ENCODE measurements at places on chromosomes 16 and 17.

GRCh38 chr17:81240761-81241160 lies 1.6 kb downstream of the NDUFAF8 start:
- DNase-seq = peak; percentile 86

- no peak for DNase-seq
Measured at GRCh38 chr17:7582396-7583252, 1.0 kb upstream of the MPDU1 start.

DNA sequence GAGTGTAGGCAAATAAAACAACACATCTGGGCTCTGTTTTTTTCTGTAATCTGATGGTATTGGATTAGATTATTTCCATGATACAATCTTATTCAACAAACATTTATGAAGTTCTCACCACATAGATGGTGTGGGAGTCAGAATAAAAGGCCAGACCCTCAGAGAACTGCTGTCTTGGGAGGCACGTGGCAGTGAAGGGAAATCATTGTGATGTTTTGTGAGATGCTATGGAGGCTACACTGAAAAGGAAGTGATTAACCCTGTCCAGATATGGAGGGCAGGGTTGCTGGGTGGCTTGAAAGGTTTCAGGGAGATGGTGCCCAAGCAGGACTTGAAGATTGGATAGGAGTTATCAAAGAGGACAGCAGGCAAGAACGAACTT lies 35.6 kb downstream of the DHRS7B start:
- DNase-seq = no peak

DNA sequence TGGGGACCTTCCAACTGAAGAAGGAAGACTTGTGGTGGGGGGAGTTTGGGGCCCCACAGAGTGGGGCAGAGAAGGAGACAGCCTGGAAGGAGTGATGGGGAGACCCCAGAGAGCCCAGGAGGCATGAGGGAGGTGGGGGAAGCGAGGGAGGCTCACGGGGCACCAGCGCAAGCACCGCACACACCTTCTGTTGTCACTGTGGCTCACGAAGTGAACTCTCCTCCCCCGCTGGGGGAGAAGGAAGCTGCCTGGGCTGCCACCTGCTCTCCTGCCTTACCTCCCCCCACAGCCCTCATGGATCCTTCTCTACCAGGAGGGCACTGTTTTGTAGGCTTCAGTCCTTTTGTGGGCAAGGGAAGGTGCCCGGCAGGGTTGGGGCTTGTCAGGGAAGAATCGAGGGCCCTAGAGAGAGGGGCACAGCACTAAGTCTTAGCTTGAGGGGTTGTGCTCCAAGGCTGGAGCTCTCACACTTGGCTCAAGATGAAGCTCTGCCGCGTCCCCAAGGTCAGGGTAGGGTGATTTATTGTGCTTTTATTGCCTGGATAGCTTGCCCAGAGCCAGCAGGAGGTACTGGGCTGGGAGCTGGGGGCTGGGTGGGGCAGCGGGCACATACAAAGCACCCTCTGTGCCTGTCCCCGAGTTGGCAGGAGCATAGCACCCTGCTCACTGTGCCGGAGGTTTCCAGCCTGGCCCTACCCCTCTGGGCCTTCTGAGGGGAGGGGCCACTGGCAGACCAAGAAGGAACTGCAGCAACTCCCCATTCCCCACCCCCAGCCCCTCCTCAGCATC lies 4.6 kb upstream of the STARD3 start:
- DNase-seq = no peak

GRCh38 chr16:51500306-51500705 lies 349.2 kb upstream of the SALL1 start:
- DNase-seq = no peak

GRCh38 chr16:73068541-73069401 lies 20.8 kb upstream of the ZFHX3 start:
- no peak for DNase-seq

GRCh38 chr16:51592001-51592501 lies 441.0 kb upstream of the SALL1 start:
- DNase-seq = no peak

DNA sequence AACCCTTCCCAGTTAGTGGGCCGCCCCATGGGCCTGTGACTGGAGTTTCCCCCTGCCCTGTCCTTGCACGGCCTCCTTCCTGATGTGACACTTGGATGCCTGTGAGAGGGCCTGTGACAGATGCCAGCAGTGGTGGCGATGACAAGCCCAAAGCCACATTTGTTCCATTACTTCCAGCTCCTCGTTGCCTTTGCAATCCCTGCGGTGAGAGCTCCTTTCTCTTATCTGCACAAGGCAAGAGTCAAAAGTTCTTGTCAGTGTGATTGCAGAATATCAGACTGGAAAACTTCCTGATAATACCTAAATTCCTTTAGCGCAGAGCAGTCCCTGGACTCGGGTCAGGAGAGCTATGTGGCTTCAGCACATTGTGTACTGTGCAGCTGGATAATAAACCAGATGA lies 54.4 kb upstream of the ARHGAP44 start:
- DNase-seq = no peak

GRCh38 chr17:58121925-58122324 lies 26.3 kb upstream of the OR4D1 start:
- DNase-seq = peak; percentile 60

- DNase-seq = peak; percentile 3
Measured at GRCh38 chr17:20966870-20967269, 75.9 kb downstream of the USP22 start.

DNA sequence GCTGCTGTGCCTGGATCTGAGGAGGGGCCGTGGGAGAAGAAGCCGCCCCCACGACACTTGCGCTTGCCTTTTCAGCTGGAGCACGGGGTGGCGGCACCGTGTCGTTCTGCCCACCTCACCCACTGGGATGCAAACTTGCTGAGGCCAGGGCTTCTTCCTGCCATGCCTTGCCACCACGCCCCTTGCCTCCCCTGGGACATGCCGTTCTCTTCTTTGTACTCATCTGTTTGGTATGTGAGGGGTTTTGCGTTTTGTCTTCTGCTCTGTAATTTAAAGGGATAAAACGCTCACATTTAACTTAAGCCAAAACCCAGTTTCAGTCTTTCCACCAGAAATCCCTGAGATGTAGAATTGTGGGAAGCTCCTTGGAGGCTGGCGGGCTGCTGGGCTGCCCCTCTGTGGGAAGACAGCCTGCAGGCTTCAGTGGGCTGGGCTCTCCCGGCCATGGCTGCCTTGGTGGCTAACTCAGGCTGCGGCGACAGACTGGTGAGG lies 180.2 kb downstream of the RPTOR start:
- no peak for DNase-seq

DNA sequence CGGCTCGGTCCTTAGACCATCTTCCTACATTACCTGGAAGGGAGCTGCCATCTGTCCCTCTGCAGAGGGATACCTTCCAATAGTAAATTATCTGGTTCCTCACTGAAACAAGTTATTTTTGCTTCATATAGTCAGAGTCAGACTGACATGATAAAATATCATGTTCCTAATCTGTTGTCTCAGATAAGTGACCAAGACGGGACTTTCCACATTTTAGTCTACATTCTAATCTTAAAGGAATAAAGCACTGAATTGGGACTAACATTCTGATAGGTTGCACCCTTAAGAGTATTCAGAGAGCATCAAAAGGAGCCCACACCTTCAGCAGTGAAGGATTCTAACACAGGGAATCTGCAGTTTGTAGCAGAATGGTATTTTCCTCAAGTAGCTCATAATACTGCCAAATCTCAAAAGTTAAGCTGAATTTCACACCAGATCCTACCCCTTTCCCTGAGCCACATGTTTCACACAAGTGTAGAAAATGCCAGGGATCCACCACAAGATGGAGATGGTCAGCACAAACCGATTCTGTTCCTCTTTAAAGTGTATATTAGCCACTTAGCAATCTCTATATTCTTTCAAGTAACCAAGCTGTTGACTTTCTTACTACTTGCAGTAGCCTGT lies 13.4 kb downstream of the GINS2 start:
- peak; percentile 61 for DNase-seq

DNA sequence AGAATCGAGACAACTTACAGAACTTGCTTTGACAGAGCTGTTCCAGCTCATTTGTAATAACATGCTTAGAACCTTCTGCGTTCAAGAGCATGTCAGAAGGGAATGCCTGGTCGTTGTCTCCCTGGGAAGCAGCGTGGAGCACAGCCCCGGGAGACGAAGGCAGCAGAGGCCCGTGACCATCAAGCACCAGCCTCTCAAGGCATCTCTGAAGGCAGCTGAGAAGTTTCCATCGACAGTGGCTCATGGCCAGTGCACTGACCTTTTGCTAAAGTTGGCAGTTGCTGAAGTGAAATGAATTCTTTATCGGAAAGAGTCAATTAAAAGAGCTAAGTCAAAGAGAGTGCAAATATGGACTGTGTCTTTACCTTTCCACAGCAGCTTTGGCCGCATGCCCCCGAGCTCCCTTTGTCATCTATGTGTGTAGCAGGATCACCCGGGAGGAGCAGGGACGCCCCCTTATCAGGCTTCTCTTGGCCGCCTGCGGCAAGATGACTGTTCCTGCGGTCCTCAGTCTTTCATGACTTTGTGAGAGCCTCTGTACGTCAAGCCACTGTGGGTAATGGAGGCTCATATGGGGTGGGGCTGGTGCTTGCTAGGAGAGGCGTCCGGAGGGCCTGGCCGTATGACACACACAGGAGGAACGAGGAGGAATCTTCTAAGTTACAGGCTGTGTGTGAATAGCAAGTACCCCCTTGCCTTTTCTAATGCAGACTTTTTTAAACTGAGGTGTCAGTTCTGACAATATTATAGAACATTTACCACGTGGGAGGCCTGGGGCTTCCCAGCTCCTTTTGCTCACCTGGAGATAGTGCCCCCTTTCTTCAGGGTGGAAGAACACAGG lies 54.2 kb downstream of the LDHD start:
- peak; percentile 90 for DNase-seq

GRCh38 chr16:6274351-6274750 lies 1058.3 kb upstream of the RBFOX1 start:
- no peak for DNase-seq

GRCh38 chr17:65595071-65595656 lies 33.7 kb upstream of the AXIN2 start:
- no peak for DNase-seq

- peak; percentile 36 for DNase-seq
Measured at GRCh38 chr16:66660422-66661209, 35.9 kb downstream of the CMTM4 start.

DNA sequence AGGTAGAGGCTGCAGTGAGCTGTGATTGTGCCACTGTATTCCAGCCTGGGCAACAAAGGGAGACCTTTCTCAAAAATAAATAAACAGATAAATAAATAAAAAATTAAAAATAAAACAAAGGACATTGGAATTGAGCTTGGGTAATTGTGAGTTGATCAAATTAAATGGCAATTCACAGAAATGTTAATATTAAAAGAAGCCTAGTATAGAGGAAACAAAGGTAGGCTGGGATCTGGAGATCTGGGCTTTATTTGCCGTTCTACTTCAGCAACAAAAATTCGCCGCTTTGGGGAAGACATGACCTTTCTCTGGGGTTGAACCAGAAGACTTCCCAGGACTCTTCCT lies 332 bp upstream of the VPS25 start:
- DNase-seq = no peak

DNA sequence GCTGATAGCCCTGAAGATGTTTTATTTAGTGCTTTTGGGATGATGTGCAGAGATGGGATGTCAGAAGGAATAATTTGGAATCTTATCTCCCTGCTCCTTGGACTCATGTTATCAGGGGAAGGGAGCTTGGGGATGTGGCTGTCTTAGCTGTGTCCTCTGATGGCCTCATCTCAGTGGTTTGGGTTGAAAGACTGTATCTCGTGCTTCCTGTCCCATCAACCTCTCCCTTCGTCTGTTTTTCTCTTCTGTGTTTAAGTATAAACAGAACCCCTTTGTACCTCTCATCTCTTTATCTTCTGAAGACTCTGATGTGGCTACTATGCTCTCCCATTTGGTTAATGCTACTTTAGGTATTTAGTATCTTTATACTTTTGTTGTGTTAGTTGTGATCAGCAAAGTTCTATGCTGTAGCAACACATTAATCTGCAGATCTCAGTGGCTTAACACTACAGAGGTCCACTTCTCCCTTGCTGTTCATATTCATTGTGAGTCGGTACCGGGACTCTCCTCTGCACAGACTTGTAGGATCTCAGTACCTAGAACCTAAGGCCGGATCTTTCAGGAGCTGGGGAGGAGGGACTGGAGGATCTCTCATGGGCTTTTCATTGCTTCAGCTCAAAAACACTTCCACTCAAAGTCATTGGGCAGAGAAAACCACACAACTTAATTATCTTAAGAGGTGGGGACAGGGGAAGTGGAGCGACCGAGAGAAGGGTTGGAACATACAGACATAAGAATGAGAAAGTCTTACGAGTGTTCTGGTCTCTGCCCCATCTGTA lies 28.8 kb downstream of the PRKCA start:
- no peak for DNase-seq

GRCh38 chr17:7336240-7337175 lies at the start of gene ACAP1:
Gene ACAP1 (plus strand): TSS chr17:7336529. CDS start chr17:7336735, 206 bp downstream.
- peak; percentile 86 for DNase-seq

GRCh38 chr17:4130715-4131114 lies 12.1 kb downstream of the ZZEF1 start:
- no peak for DNase-seq

GRCh38 chr16:2806286-2806685 lies 8.0 kb downstream of the PRSS41 start:
- DNase-seq = no peak

GRCh38 chr16:84654238-84654637 lies 5.9 kb downstream of the KLHL36 start:
- DNase-seq = no peak

GRCh38 chr16:83992624-83993023 lies 24.6 kb downstream of the NECAB2 start:
- DNase-seq = no peak

DNA sequence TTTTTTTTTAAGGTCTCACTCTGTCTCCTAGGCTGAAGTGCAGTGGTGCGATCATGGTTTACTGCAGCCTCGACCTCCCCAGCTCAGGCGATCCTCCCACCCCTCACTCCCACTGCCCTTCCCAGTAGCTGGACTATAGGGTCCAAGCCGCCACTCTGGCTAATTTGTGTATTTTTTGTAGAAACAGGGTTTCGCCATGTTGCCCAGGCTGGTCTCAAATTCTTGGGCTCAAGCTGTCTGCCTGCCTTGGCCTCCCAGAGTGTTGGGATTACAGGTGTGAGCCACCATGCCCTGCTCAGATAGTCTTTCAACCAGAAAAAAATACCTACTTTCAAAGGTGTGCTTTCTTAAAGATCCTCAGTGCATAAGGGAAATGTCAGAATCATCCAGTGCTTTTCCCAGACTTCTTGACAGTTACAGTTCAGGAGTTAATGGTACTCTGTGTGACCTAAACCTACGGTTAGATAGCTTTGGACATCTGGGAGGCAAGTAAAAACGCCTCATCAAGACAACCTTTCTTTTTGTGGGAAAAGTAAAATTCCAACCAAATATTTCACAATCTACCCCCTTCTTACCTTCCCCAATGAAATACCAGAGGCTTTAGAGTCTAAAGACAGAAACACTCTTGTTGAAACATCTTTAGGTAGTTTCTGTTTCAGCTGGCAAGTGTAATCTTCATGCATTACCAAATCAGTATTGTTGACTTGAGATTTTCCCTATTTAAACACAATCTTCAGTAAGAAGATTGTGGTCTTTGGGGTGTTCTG lies 6.8 kb downstream of the RSPRY1 start:
- no peak for DNase-seq
